ENCODE measurements at places on chromosomes 7 and 10.

DNA sequence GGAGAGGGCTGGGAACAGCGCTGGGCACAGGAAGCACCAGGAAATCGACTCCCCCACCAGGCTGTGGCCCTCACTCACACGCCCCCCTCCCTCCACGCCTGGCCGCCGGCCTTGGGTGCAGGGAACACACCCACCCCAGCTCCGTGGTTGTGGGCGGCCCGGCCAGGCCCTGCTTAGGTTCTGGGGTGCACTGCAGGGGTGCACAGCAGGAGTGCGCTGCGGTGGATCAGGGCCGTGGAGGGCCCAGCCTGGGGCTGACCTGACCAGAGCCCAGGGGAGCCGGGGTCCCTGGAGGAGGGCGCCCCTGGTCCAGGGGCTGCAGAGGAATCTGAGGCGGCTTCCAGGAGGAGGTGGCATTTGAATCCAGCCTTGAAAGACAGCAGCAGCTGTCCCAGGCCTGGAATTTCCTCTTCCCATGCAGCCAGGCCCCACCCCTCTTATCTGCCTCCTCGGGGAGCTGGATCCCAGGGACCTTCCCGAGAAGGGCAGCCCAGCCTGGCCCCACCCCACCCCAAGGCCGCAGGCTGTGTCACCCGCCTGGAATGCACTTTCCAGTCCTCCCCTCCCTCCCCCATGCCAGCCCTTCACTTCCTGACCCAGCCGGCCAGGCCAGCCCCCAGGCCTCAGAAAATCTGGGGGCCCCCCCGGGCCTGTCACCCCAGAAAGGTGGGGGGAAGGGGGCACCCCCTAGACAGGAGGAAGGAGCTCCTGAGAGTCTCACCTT is 18.4 kb upstream of the PDGFA start:
- DNase-seq = no peak

DNA sequence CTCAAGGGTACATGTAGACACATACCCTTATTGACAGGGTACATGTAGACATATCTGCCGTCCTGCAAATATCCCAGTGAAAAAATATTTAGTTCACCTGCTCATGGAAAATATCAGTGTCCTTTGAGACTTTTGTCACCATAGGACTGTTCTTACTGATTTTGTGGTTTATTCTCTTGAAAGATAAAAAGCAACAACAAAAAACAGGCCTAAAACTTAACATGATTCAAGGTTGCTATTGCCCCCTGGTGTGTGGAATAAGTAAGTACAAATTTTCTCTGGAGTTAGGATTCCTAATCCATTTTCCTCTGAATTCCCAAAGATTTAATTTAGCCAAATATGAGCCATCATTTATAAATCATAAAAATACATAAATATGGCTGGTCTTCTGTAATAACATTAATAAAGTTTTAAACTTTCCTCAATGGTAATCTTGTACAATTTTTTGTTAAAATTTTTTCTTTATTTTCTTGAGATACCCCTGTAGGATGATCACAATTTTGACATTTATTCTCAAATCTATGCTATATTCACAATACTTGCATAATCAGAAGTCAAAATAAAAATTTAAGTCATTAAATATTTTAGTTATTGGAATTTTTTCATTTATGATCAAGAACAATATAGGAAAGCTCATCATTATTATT is 741.4 kb upstream of the POT1 start:
- no peak for DNase-seq

GRCh38 chr7:30485667-30486066 is 7.1 kb upstream of the NOD1 start:
- DNase-seq = no peak

DNA sequence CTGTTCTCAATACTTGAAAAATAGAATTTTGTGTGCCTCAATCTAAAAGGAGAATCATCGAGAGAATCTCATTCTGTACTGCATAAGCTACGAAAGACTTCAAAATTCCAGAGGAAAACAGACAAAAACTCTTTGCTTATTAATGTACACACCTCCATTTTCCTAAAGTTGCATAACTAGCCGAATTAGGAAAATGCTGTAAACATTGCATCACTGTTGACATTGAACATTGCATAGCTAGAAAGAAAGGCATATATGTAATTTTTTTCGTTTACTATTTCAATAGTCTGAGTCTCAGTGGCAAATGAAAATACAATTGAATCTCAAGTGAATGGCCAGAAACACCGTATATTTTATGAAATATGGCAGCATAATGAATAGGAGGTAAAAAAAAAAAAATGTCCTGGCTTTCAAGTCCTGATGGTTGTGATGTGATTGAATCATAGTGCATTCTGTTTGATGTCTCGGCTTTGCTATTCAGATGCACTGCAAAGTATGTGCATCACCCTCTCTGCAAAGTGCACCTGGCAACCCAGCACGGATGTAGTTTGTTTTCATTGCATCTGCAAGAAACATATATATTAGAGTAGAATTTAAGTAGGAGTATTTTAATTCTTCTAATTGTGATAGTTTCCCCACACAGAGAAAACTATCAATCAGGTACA is 196.7 kb downstream of the VTI1A start:
- DNase-seq = no peak

GRCh38 chr7:22675917-22676343 is 51.1 kb upstream of the IL6 start:
- peak; percentile 32 for DNase-seq

DNA sequence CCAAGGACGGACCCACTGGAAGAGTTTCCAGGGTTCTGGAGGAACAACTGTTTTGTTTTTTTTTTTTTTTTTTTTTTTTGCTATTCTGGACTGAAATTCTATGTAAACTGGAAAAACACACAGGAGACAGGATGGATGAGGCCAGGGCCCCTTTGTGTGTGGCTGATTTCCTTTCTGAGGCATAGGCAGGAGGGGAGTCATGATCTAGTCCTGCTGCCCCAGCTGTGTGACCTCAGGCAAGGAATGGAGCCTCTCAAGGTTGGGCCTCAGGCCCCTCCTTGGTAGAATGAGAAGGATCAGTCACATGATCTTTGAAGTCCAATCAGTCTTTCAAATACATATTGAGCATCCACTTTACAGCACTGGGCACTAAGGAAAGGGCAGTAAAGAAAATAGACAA is 87.6 kb downstream of the SH3PXD2A start:
- no peak for DNase-seq

DNA sequence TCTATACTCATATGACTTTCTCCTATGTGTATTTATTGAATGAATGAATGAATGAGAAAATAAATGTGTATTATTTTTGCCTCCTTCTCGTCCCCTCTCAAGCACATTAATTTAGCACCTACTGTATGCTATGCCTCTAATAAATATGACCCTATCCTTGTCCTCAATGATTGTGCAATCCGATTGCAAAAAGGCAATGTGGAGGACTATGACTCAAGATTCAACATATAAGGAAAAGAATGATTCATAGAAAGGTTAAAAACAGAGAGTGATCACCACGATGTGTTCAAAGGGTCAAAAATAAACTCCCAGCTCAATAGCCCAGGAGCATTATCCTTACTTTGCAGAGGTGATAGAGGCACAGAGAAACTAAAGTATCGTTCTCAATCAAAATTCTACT is 322.8 kb upstream of the SORCS1 start:
- DNase-seq = no peak

- DNase-seq = no peak
Measured at GRCh38 chr10:46514899-46515298, 41.6 kb downstream of the GPRIN2 start.

GRCh38 chr7:37656913-37657530 is 26.5 kb upstream of the GPR141 start:
- DNase-seq = no peak

DNA sequence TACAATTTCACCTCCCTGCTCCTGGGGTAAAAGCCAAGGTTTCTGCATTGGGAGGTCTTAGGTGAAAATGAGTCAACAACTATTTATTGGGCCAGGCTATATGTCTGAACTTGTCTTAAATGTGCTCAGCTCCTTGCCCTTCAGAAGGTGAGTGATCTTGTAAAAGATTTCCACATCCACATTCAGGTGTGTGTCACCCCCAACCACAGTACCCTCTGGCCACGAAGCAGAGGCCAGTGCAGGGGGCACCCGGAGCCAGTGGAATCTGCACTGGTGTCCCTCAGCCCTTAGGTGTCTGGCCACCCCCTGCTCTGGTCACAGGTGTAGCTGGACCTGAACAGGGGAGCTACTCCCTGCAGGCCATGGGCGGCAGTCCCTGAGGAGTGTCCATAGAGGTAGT is 198.5 kb downstream of the PAXIP1 start:
- no peak for DNase-seq

- peak; percentile 57 for DNase-seq
Measured at GRCh38 chr7:2864999-2865670, 21.0 kb upstream of the GNA12 start.

DNA sequence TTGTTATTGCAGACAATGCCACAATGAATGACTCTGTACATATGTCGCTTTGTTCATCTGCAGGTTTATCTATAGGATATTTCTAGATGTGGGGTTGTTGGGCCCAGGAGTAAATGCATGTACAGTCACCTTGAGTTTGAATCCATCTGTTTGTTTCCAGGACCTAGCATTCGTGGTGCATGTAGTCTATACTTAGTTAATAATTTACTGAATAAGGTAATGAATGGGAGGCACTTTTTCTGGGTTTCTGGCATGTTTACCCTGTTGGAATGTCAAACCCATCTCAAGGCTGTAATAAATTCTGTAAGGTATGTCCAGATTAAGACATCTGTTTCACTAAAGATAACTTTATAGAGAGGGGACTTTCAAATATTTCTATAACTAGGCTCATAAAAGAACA is 23.5 kb downstream of the HECTD2 start:
- DNase-seq = no peak

DNA sequence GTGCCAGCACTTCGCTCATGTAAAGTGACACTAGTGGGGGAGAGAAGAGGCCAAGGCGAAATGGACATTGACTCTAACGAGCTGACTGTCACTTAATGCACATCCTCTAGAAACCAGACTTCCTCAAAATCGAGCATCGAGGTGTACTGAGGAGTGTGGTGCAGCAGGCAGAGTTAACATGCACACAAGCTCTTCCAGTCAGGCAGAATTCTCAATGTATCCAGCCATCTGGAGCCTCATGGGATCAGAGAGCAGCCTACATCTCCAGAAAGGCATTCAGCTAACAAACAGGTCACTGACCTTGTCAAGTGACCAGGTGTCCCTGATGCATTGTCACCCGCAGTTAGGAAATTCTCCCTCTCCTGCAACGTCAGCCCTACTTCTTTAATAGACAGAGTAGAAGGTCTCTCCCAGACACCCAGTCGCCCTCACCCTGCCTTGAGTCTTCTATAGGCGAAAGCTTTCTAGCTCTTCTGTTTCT is 259.8 kb upstream of the AOAH start:
- DNase-seq = no peak

DNA sequence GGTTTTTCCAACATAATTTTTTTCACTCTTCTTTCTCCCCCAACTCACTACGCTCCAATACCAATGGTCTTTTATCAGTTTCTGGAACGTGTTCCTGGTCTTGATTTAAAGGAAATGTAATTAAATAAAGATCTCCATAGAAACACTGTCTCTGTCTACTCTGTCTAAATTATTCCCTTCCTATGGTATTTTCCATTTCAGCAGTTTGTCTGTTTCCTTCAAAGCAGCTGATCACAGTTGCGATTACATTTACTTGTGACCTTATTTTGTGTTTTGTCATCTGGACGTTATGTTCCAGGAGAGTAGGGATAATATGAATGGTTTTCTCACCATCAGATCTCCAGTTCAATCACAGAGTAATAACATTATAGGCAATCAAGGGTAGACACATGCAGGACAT is 359.2 kb downstream of the NRG3 start:
- no peak for DNase-seq

DNA sequence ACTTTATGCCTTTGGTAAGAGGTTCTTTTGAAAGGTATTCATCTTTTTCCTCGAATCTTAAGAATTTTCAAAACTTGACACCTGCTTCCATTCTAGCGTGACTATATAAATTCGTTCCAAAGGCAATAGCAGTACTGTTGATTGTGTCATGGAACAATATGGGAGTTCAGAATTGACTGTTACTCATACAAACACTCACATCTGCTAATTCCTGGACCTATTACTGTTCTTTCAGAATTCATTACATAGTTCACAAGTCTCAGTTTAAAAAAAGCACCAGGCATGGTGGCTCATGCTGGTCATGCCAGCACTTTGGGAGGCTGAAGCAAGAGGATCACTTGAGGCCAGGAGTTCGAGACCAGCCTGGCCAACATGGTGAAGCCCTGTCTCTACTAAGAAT is 80.9 kb downstream of the CACNB2 start:
- DNase-seq = no peak

DNA sequence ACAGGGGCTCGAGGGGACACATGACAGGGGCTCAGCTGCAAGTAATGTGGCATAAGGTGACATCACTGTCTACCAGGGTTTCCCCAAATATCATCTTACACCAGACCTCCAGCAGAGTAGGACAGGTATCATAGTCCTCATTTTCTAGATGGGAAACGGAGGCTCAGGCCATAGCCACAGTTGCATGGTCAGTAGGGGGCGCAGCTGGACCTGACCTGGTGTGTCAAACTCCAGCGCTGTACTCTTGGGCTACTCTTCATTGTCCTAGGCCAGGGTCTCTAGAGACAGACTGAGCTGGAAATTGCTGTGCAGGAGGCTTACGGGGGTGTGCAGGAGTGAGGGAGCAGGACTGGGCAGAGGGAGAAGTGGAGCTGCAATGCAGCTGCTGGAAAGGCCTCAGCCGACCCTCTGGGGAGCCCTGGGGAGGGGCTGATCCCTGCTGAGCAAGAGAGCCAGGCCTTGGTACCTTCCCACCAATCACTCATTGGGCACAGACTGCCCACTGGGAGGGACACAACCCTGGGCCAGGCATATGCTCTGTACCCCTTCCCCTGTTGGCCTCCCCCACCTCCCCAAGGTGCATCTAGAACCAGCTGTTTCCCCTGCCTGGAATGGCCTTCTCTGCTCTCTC is 89.9 kb downstream of the CDH23 start:
- DNase-seq = no peak

DNA sequence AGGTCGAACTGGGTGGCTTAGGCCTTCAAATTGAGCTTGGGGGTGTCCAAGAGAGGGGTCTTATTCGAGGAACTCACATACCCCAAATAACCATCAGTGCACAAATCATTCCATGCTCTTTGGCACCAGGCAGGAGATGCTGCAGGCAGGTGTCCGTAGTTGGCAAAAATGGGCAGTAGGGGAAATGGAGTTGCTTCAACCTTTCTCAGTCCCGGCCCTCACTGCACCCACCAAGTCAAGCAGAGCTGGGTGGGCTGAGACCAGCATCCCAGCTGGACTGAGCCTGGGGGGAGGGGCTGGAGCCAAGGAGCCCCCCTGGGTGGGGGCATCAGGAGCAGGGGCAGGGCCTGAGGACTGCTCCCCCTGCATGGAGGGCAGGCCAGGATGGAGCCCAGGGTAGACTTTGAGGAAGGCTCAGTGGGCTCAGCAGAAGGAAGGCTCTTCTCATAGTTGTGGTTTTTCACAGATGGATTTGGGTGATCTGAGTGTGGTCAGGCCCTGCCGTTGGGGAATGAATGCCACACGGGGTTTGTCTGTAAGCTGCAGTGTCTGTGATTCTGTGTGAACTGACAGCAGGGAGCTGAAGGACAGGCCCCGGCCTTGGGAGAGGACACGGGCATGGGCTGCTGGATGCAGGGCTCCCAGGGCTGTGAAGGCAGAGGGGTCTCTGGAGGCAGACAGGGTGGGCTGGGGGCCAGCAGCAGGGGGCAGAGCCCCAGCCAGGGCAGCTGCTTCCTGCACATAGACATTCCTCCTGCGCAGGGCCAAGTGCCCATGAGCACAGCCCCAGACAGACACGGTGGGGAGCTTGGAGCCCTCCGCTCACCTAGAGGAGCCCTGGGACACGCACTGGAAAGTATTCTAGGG is 144.5 kb downstream of the ADCY1 start:
- no peak for DNase-seq
